ENCODE measurements at places on chromosomes 3 and 15. TPM values are rescaled to one million over a fixed set of nuclear protein-coding genes. Genes with fewer than 3 reads are reported as not detected.

- H3K36me3 ChIP-seq = no peaks in the 10 kb centered on the region
- H3K27me3 ChIP-seq = no peaks in the 10 kb centered on the region
- DNase-seq = no peak
- no peak overlapping the region for H3K4me3 ChIP-seq
- no peaks in the 10 kb centered on the region for H3K4me1 ChIP-seq
- H3K27ac ChIP-seq = no peak overlapping the region
These were observed 271.3 kb upstream of the TPM1 start for GRCh38 chr15:62771234-62771633.

Gene ZNF445
- total RNA-seq = 32.0 TPM

DNA sequence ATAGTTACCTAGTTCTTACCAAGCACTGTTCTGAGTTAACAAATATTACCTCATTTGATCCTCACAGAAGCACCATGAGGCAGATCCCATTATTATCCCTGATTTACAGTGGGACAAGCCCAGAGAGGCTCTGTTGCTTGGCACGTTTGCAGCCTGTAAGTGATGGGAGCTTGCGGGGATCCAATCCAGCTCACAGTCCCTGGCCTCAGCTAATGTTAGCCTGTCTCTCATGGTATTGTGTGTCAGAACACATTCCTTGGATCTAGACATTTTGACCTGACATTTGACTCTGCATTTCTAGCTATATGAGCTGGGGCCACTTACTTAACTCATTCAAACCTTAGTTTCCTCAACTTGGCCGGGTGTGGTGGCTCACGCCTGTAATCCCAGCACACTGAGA is 246.9 kb upstream of the LRTM1 start:
- H3K4me1 ChIP-seq = no peaks in the 10 kb centered on the region
- H3K27ac ChIP-seq = no peak overlapping the region
- H3K36me3 ChIP-seq = no peaks in the 10 kb centered on the region
- DNase-seq = no peak

Gene SERPINI2
- total RNA-seq = not detected

Gene CTXND1
- total RNA-seq = not detected

Gene PTH1R
- total RNA-seq = not detected

- no peak overlapping the region for H3K27ac ChIP-seq
- DNase-seq = no peak
- H3K36me3 ChIP-seq = no peaks in the 10 kb centered on the region
- no peak overlapping the region for H3K4me3 ChIP-seq
These were observed 30.5 kb upstream of the SRGAP3 start for GRCh38 chr3:9279966-9280365.

GRCh38 chr3:3636815-3637214 is 162.4 kb upstream of the LRRN1 start:
- H3K4me1 ChIP-seq = no peaks in the 10 kb centered on the region
- H3K36me3 ChIP-seq = no peaks in the 10 kb centered on the region
- H3K27ac ChIP-seq = no peak overlapping the region
- H3K4me3 ChIP-seq = no peak overlapping the region
- H3K27me3 ChIP-seq = no peaks in the 10 kb centered on the region

DNA sequence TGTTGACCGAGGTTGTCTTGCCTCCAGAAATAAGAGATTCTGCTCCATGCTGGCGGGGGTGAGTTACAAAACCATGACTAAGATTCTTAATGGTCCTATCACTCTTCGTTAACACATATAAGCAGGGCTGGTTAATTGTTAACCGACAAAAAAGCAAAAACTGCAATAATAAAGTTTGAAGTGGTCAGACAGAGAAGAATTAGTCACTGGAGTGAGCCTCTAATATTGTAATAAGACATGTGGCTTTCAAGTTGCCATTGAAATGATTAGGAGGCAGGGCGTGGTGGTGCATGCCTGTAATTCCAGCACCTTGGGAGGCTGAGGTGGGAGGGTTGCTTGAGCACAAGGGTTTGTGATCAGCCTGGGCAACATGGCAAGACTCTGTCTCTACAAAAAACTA is 78.4 kb upstream of the NR2F2 start:
- no peaks in the 10 kb centered on the region for H3K27me3 ChIP-seq
- no peaks in the 10 kb centered on the region for H3K4me1 ChIP-seq
- H3K27ac ChIP-seq = no peak overlapping the region
- H3K4me3 ChIP-seq = no peak overlapping the region
- no peaks in the 10 kb centered on the region for H3K36me3 ChIP-seq
- DNase-seq = no peak

- no peak overlapping the region for H3K27ac ChIP-seq
- no peaks in the 10 kb centered on the region for H3K4me1 ChIP-seq
- H3K36me3 ChIP-seq = no peaks in the 10 kb centered on the region
- H3K27me3 ChIP-seq = no peaks in the 10 kb centered on the region
- H3K4me3 ChIP-seq = no peak overlapping the region
- no peak for DNase-seq
These were observed 156.8 kb downstream of the LRTM1 start for GRCh38 chr3:54771050-54771449.

GRCh38 chr3:179706233-179706632 is 53.4 kb downstream of the USP13 start:
- H3K27me3 ChIP-seq = no peaks in the 10 kb centered on the region
- no peak overlapping the region for H3K27ac ChIP-seq
- H3K4me3 ChIP-seq = no peak overlapping the region

DNA sequence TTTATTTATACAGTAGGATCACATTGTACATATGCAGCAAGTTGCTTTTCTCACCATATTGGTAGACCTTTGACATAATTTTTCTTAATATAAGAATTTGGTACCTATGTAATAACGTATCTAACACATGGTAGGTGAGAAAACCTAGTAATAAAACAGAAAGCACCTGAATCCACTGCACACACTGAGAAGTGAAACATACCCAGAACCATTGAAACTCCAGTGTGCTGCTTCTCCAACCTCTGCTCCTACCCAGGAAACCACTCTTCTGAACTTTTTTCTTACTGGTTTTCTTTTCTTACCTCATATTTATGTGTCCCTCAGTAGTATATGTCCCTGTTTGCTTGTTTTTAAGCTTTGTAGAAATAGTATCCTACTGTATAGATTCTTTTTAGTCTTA is 293.0 kb downstream of the UBE2E2 start:
- H3K4me1 ChIP-seq = no peaks in the 10 kb centered on the region
- no peak overlapping the region for H3K4me3 ChIP-seq
- H3K36me3 ChIP-seq = no peaks in the 10 kb centered on the region
- no peak for DNase-seq
- no peak overlapping the region for H3K27ac ChIP-seq
- H3K27me3 ChIP-seq = no peaks in the 10 kb centered on the region

- H3K4me1 ChIP-seq = no peaks in the 10 kb centered on the region
- H3K36me3 ChIP-seq = no peaks in the 10 kb centered on the region
- no peak overlapping the region for H3K4me3 ChIP-seq
- H3K27ac ChIP-seq = no peak overlapping the region
- DNase-seq = no peak
These were observed 9.8 kb downstream of the GPR27 start for GRCh38 chr3:71763426-71763825.

DNA sequence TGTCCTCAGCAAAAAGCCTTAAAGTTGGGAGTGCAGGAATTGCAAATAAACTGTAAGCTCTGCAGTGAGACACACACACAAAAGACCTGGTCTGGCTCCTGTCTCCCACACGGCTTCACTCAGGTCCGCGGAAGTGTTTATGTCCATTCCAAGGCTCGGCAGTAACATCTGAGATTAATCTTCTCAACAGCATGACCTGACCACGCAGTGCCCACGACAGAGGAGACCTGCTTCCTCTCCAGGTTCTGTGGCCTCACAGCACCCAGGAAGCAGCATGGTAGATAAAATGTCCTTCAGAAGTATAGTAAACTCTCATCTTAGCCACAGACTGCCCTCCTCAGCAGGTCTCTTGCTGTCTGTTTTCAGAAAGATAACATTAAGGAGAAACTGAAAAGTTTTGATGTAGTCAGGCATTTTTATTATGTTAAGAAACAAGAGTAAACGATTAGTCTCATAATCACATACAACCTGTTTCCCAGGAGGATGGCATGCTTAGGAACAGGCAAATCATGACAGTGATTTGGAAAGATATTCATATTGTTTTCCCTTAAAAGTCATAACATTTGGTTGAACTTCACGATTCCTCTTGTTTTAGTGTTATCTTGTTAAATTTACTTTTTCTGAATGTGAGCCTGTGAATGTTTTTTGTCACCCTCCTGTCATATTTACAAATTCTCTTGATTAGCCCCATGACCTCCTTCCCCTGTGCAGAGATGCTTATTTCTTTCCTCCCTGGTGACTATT is 34.6 kb downstream of the CD200R1L start:
- no peak overlapping the region for H3K4me3 ChIP-seq
- no peaks in the 10 kb centered on the region for H3K27me3 ChIP-seq
- H3K36me3 ChIP-seq = no peaks in the 10 kb centered on the region
- H3K4me1 ChIP-seq = peaks cover 8% of the 10 kb centered on the region

Gene GPR62
- not detected for total RNA-seq

Gene CSPG4
- 0.07 TPM for total RNA-seq

- H3K4me3 ChIP-seq = peak overlapping the region; percentile 96
- peaks cover 10% of the 10 kb centered on the region for H3K36me3 ChIP-seq
- DNase-seq = no peak
- H3K27me3 ChIP-seq = no peaks in the 10 kb centered on the region
- peak overlapping the region; percentile 99 for H3K27ac ChIP-seq
- H3K4me1 ChIP-seq = peaks cover 23% of the 10 kb centered on the region
These were observed 878 bp upstream of the RAD51 start for GRCh38 chr15:40693904-40694687.

- no peaks in the 10 kb centered on the region for H3K36me3 ChIP-seq
- no peak overlapping the region for H3K4me3 ChIP-seq
- DNase-seq = no peak
- no peak overlapping the region for H3K27ac ChIP-seq
- H3K27me3 ChIP-seq = no peaks in the 10 kb centered on the region
These were observed 10.5 kb downstream of the BFSP2 start for GRCh38 chr3:133410191-133410892.

DNA sequence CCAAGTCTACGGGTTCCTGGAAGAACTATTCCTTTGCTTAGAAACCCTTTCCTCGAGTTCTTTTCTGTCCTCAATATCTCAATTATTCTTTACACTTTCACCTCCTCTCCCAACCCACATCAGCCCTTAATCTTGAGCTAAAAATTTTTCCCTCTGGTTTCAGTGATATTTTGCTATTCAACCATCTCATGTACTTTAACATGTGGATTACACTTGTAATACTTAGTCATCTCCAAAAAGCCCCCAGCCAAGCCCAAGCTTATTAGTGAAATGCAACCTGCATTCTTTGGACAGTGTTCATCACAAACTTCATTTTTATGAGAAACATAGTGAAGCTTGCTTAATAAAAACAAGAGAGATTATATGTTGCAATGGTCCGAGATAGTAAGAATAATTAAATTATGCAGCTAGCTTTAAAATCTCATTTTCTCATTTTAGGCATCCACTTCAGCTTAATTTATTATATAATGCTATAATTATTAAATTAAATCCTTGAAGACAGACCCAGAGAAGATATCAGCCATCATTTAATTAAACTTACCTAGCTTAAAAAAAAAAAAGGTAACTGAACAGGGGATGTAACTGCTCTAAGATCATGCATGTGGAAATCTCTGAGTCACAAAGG is 534.5 kb upstream of the TBL1XR1 start:
- no peaks in the 10 kb centered on the region for H3K36me3 ChIP-seq
- no peak overlapping the region for H3K4me3 ChIP-seq
- no peak for DNase-seq

Gene GOLGA6B
- total RNA-seq = not detected

Gene ZIC1
- total RNA-seq = not detected

Gene CTDSPL2
- 76.7 TPM for total RNA-seq

DNA sequence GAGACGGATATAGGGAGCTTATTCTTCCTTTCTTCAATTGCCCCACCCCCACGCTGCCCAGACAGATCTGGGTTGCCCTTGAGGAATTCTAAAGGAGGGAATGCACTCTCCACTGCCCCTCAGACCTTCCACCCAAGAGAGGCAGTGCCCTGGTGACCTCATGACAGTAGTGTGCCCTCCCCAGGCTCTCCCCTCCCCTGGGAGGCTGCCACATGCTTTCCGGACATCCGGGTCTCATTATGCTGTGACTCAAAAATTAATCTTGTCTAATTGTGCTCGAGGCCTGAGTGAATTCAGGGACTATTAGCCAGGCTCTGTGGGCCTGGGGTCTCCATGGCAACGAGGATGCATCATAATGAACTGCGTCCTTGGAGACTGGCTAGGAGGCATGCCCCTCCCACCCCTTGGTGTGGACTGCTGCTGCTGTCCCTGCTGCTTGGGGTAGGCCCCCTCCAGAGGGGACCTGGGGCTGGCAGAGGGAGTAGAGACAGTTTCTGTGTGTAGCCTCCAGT is 20.8 kb downstream of the CORO2B start:
- no peak overlapping the region for H3K4me3 ChIP-seq
- peaks cover 23% of the 10 kb centered on the region for H3K27me3 ChIP-seq
- DNase-seq = no peak
- no peak overlapping the region for H3K27ac ChIP-seq
- H3K4me1 ChIP-seq = no peaks in the 10 kb centered on the region

- H3K4me1 ChIP-seq = no peaks in the 10 kb centered on the region
- no peaks in the 10 kb centered on the region for H3K36me3 ChIP-seq
- no peaks in the 10 kb centered on the region for H3K27me3 ChIP-seq
- DNase-seq = no peak
- H3K27ac ChIP-seq = no peak overlapping the region
These were observed 23.9 kb upstream of the HEG1 start for GRCh38 chr3:125079675-125080045.

DNA sequence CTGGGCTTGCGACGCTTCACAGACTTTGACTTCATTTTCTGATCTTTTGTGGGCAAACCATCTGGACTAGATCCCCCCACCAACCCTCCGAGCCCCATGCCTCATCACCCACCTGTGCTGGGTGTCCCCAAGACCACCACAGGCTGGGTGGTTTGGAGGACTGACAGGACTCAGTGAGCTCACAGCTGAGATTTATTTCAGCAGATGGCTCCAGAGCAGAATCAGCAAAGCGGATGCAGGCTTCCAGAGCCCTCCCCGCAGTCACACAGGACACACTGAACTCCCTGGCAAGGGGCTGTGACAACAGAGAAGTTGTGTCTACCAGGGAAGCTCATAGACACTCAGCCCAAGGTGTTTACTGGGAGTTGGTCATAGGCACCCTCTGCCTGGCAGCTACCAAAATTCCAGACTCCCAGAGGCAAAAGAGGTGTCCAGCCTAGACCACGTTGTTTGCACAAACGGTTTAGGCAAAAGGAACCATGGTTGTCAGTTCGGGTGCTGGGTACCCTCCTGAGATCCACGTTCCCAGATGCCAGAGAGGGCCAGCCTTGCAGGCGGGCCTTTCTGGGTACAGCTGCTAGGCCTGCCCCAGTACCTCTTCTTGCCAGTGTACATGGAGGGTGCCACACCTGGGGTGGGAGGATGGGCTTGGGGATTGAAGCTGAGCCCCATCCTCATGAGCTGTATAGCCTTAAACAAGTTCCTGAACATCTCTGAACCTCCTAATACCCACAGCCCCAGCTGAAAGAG is 170.3 kb downstream of the NSMCE3 start:
- H3K27ac ChIP-seq = no peak overlapping the region
- H3K4me1 ChIP-seq = peaks cover 9% of the 10 kb centered on the region
- H3K36me3 ChIP-seq = peaks cover 32% of the 10 kb centered on the region
- no peak overlapping the region for H3K4me3 ChIP-seq

- no peak overlapping the region for H3K27ac ChIP-seq
- H3K4me3 ChIP-seq = no peak overlapping the region
- no peak for DNase-seq
- no peaks in the 10 kb centered on the region for H3K36me3 ChIP-seq
- H3K27me3 ChIP-seq = no peaks in the 10 kb centered on the region
These were observed 115.9 kb downstream of the NEK11 start for GRCh38 chr3:131142580-131142979.

- no peaks in the 10 kb centered on the region for H3K36me3 ChIP-seq
- H3K27me3 ChIP-seq = no peaks in the 10 kb centered on the region
- no peak overlapping the region for H3K4me3 ChIP-seq
- H3K27ac ChIP-seq = no peak overlapping the region
- DNase-seq = no peak
These were observed 1286.7 kb downstream of the ROBO1 start for GRCh38 chr3:78481050-78481449.

Measured in T-cell (primary cell).